ENCODE measurements at places on chromosomes 6 and 20.

GRCh38 chr6:137944793-137945498 lies 77.9 kb downstream of the TNFAIP3 start:
- no peak for DNase-seq

GRCh38 chr6:18277237-18278006 lies 13.1 kb upstream of the DEK start:
- no peak for DNase-seq

- no peak for DNase-seq
Observed at GRCh38 chr20:24455081-24455480, 14.3 kb upstream of the SYNDIG1 start.

- no peak for DNase-seq
Observed at GRCh38 chr6:17740559-17741220, 34.0 kb upstream of the NUP153 start.

GRCh38 chr6:14965424-14966075 lies 280.3 kb upstream of the JARID2 start:
- DNase-seq: no peak

DNA sequence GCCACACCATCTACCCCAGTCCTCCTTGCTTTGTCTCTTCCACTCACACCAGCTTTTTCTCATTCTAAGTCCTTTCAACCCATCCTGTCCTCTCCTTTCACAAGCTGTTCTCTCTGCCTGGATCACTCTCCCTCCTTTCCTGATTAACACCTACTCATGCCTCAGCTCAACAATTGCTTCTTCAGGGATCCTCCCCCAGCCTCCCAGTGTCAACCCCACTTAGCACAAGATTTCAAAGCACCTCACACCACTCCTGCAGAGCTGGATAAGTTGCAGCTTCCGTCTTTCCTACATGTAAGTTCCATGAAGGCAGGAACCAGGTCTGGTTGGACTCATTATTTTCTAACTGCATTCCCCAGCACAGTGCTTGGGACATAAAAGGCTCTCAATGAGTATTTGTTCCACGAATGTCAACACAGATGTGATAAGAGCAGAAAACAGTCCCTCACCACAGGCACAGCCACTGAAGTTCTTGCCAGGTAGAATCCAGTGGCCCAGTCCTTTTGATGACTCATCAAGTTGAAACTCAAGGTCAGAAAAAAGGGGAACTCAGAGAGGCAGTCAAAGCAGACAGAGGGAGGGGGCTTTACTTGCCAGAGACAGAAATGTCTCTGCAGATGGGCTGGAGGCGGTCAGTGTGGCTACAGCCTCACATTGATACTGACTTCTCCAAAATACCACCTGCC lies 193.4 kb upstream of the PRDM1 start:
- DNase-seq: no peak

GRCh38 chr6:139369568-139370282 lies 4.7 kb downstream of the CITED2 start:
- peak; percentile 32 for DNase-seq

- DNase-seq: no peak
Observed at GRCh38 chr20:39190666-39191570, 228.8 kb downstream of the DHX35 start.

DNA sequence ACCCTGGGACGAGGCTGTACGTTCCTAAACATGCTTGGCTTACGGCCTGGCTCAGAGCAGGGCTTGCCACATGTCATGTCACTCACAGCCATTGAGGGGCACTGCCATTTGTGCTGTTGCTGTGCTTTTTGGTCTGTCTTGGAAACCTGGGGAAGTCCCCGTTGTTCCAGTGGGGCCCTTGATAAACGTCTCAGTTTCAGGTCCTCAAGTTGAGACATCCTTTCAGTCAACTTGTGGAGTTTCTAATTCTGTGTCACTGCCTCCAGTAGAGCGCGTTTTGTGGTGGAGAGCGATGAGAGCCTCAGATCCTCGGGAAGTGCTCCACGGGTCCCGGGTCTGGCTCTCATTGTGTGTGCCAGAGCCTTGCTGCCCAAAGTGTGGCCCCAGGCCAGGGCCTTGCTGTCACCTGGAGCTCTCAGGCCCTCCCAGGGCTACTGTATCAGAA lies 43.0 kb upstream of the CCR6 start:
- DNase-seq: no peak

- DNase-seq: no peak
Observed at GRCh38 chr6:83265384-83265783, 72.2 kb downstream of the RWDD2A start.

GRCh38 chr6:16205377-16206144 lies 32.8 kb upstream of the GMPR start:
- DNase-seq: peak; percentile 95

DNA sequence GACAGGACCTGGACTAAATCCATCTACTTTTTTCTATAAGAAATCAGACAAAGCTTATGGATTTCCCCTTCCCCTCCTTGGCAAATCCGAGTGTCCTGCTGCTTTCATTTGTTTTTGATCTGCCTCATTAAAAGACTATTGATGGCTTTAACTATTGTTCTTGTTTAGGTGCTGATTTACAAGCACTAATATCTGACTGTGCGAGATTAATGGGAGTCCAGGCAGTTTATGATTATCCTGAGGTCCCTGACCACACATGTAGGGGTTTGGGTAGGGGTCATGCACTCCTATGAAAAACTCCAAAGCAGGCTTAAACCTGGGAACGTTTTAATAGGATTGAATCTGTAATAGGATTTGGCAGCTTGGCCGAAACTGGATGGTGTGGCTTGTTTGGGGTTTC lies 317.5 kb upstream of the POU3F2 start:
- no peak for DNase-seq

GRCh38 chr6:107582086-107582485 lies 92.2 kb downstream of the SOBP start:
- DNase-seq: no peak

GRCh38 chr20:49712996-49713752 lies 504 bp downstream of the B4GALT5 start:
- DNase-seq: no peak

DNA sequence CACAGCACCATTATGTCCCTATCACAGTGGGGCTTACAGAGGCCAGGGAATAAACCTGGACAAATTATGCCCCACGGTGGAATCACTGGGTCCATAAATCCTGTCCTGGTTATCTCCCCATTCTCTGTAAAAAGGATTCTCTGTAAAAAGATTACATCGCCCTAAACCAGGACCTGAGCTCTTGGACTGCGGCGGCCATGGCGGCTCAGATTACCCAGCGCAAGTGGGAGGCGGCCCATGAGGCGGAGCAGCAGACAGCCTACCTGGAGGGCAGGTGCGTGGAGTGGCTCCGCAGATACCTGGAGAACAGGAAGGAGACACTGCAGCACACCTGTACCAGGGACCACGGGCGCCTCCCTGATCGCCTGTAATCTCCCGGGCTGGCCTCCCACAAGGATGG lies 8.4 kb upstream of the HLA-A start:
- no peak for DNase-seq

GRCh38 chr6:111951497-111952085 lies 78.3 kb upstream of the FYN start:
- DNase-seq: no peak

- DNase-seq: no peak
Observed at GRCh38 chr20:32344835-32345506, 13.2 kb upstream of the ASXL1 start.

DNA sequence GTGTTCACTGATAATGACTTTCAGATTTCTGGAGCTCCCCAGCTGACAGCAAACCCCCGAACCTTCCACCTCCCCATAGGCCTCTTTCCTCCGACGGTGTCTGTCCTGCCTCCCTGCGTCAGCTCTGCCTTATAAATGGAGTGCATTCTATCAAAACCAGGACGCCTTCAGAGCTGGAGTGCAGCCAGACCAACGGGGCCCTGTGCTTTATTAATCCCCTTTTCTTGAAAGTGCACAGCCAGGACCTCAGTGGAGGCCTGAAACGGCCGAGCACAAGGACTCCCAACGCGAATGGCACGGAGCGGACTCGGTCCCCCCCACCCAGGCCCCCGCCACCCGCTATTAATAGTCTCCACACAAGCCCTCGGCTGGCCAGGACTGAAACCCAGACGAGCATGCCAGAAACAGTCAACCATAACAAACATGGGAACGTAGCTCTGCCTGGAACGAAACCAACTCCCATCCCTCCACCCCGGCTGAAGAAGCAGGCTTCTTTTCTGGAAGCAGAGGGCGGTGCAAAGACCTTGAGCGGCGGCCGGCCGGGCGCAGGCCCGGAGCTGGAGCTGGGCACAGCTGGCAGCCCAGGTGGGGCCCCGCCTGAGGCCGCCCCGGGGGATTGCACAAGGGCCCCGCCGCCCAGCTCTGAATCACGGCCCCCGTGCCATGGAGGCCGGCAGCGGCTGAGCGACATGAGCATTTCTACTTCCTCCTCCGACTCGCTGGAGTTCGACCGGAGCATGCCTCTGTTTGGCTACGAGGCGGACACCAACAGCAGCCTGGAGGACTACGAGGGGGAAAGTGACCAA lies 42.3 kb upstream of the NAA20 start:
- DNase-seq: peak; percentile 94

DNA sequence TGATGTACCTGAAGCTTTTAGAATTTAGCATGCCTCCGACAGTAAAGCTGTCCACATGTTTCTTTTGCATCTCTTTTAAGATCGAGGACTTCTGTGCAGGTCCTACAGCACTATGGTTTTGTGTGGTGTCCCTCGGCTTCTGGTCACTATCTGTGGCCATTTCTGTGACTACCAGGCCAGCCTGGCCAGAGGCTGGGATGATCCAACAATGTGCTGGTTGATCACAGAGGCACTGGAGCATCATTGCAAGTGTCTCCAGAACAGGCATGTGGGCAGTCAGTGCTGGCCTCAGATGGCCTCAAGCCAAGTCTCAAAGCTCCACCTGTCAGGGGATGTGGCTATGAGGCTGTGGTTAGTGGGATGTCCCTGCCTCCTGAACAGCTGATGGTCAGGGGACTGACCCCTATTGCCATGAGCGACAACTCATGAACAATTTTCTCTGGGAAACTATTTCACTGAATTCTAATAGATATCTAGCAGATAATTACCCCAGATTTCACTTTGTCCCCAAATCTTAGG lies 136.6 kb downstream of the SYNDIG1 start:
- no peak for DNase-seq

DNA sequence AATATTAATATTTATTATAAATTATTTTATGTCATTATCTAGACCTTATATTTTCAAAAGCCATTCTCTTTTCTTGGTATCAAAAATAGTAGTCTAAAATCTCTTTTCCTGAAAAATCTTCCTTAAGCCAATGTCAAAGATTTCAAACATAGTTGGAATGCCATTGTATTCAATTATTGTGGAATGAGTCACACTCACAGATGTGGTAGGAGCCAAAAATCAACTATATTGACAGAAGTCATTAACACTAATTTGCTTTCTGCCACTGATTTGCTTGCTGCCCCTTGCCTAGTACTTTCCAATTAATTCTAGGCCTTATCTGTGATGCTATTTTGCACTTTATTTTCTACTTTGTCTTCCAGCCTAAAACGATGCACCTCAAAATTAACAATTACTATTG lies 1326.3 kb upstream of the GJE1 start:
- DNase-seq: no peak

GRCh38 chr20:48786951-48787705 lies 40.7 kb downstream of the PREX1 start:
- no peak for DNase-seq

- DNase-seq: no peak
Observed at GRCh38 chr6:53203483-53203882, 54.8 kb upstream of the GCM1 start.

GRCh38 chr6:4908062-4908461 lies 95.8 kb downstream of the RPP40 start:
- no peak for DNase-seq

- no peak for DNase-seq
Observed at GRCh38 chr20:6668546-6668945, 98.9 kb upstream of the BMP2 start.

- DNase-seq: no peak
Observed at GRCh38 chr6:145080651-145081050, 654.7 kb downstream of the EPM2A start.

- no peak for DNase-seq
Observed at GRCh38 chr20:48193627-48194425, 408.5 kb upstream of the SULF2 start.

DNA sequence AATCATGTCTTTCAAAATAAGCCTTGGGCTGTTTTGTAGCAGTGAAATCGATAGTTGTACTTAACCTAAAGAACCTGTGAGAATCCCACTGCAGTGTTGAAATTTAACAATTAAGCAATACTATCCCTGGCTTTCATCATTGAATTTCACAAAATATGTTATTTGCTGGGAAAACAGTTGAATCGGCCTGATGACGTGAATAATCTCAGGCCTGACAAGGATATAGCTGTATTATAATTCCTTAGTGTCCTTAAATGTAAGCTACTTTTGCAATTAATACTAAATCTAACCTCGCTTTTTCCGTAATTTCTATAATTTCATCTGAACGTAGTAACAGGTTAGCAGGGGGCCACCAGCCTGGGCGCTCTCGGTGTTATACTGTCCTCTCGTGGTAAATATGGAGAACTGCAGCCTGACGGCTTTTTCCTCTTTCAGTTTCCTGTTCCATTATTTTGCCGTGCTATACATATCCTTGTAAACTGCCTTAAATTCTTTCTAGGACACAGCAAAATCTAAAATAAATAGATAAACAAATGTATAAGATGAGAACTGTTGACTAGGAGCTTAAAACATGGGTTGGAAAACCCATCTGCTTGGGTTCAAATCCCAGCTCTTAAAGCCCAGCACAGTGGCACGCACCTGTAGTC lies 24.0 kb downstream of the MTFR2 start:
- peak; percentile 16 for DNase-seq

DNA sequence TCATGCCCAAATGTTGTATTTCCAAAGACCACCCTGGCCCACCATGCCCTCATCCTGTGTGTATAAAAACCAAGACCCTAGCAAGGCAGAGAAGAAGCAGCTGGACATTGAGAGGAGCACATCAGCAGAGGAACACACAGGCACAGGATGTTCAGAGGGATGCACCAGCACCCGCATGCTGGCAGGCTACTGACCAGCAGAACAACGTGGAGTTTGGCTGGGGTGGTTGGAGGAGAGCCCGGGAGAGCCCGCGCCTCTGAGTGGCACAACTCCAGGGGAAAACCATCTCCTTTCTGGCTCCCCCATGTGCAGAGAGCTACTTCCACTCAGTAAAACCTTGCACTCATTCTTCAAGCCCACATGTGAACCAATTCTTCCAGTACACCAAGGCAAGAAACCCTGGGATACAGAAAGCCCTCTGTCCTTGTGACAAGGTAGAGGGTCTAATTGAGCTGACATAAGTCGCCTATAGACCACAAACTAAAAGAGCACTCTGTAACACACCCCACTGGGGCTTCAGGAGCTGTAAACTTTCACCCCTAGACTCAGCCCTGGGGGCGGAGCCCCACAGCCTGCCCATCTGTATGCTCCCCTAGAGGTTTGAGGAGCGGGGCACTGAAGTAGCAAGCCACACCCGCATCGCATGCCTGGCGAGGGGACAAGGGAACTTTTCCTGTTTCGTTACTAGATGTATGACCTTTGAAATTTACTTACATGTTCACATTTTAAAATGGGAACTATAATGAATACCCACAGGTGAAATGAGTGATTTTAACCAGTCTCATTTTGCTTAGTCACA lies 831.5 kb upstream of the CITED2 start:
- no peak for DNase-seq

- DNase-seq: no peak
Observed at GRCh38 chr20:19557291-19557690, 200.8 kb upstream of the RIN2 start.

- DNase-seq: peak; percentile 40
Observed at GRCh38 chr20:47620808-47621805, 119.4 kb downstream of the NCOA3 start.

- no peak for DNase-seq
Observed at GRCh38 chr20:44031001-44031574, 116.4 kb downstream of the TOX2 start.

- no peak for DNase-seq
Observed at GRCh38 chr20:41510847-41511450, 107.2 kb downstream of the CHD6 start.

GRCh38 chr20:36400909-36401735 lies 95.0 kb downstream of the DLGAP4 start:
- DNase-seq: no peak
